COR-L47 (cell line): ENCODE measurements at places on chromosomes 2 and 18.
A peak's percentile ranks its signal among the peaks of the same experiment; 100 is the strongest.

DNA sequence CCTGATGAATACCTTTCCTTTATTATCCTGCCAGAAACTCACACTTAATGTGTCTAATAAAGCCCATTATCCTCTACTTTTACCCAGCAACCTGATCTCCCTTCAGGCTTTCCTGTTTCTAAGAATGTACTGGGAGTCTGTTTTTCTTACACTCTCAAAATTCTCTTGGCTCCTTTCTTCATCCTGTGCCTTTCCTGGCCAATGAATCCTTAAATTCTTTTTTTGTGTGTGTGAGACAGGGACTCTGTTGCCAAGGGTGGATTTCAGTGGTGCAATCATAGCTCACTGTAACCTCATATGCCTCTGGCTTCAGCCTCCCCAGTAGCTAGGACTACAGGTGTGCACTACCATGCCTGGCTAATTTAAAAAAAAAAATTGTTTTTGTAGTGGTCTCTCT, 72.7 kb downstream of the MAP2 start:
- no peak for DNase-seq

DNA sequence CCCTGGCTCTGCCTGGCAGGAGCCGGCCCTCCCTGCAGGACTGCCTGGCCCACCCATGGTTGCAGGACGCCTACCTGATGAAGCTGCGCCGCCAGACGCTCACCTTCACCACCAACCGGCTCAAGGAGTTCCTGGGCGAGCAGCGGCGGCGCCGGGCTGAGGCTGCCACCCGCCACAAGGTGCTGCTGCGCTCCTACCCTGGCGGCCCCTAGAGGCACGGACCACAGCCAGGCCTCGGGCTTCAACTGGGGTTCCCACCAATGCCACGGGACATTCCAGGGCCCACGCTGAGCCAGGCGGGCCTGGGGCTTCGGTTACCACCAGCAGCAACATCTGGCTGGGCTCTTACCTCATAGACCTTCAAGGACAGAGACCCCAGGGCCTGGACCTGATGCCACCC, 6.1 kb upstream of the GMPPA start:
- DNase-seq = no peak

DNA sequence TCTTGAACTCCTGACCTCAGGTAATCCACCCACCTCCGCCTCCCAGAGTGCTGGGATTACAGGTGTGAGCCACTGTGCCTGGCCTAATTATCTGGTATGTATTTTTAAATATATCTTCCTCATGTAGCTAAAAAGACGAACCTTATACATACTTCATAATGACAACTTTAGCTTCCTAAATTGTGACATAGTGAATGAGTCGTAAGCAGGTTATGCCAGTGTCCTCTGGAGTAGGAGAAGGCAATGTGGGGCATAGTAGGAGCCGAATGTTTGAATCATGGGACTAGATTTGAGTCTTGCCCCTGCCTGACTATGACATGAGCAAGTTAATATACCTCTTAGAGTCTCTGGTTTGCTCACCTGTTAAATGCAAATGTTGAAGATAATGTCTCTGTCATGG, 95.8 kb upstream of the FOSL2 start:
- DNase-seq = no peak

- no peak for DNase-seq
These were observed 207.9 kb downstream of the ARL4C start for GRCh38 chr2:234288974-234289455.

DNA sequence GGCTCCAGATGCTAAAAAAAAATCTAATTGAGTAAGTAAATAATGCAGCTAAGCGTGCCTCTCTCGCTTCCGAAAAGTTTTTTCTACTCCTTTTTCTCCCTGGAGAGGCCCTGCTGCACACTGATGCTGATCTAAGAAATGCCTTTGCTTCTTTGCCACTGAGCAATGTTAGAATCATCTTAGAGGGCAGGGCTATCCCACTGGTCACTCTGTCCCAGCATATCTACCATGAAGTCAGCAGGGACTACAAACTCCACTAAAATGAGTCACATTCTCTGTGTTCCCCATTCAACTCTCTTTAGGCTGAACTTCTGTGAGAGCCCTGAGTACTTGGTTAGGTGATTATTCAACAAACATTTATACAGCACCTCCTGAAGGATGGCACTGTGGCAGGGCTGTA, 127.6 kb upstream of the LYPD1 start:
- DNase-seq = no peak

GRCh38 chr18:48946329-48946835, 4.4 kb downstream of the SMAD7 start:
- peak; percentile 73 for DNase-seq

DNA sequence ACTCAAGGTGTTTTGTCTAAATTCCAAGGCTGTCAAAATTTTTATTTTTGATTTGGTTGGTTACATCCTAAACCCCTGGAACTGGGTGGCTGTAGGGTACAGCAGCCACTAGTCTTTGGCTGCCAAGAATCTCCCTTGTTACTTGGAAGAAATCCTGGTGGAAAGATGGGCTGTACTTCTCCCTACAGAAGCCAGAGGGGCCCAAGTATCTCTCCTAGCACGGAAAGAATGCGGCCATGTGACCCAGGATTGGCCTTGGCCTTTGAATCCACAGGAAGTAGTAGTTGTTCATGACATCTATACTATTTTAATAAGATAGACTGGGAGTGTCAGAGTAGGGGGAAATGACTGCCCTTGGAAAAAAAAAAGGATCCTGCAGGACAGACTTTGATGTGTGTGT, 54.4 kb upstream of the MYO3B start:
- DNase-seq = no peak
